8988T (cell line): ENCODE measurements at places on chromosomes 2 and 18.

- DNase-seq = no peak
Observed at GRCh38 chr2:24008672-24009366, 1.1 kb upstream of the MFSD2B start.

- DNase-seq = no peak
Observed at GRCh38 chr2:36369716-36370115, 14.1 kb downstream of the CRIM1 start.

- DNase-seq = no peak
Observed at GRCh38 chr2:215951558-215951957, 61.8 kb downstream of the MREG start.

GRCh38 chr18:64678048-64678447 lies 529.2 kb upstream of the LINC00305 start:
- DNase-seq = no peak

DNA sequence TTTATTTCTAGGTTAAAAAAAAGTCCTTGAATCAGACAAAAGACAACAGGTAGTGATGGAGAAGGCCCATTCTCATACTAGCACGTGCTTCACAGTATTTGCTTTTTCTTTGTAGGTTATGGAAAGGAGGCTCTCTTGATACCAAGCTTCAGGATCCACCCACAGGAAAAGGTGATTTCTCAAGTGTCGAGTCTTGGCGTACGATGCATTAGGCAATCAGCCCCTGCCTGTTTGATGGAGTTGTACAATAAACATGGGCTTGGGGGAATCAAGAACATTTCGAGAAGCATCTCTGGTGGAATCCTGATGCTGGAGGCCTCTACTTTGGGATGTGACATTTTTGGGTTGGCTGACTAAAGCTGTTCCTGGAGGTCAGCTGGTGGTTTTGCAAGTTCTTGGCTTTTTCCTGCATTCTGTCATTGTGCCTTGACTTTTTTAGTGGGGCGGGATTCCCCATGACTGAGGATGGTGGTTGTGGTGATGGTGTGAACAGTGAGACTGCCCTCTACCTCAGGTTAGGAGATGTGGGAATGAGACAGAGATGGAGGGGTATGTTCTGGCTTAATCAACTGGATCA lies 231.5 kb upstream of the SPRED2 start:
- DNase-seq = no peak

DNA sequence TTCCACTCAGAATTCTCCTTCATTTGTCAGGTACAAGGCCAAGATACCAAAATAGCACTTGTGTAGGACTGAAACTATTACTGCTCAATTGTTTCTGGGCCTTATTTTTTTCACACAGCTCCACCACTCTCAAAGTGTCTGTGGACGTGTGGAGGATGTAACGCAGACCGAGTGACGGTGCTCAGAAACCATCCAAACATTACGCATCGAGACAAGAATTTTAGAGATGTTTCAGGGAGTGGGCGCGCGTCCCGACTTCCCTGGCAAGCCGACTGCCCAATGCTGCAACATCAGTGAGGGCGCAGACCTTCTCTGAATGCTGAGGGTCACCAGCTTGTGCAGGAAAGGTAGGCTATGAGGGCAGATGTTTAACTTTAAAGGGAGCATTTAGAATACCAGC lies 108.4 kb downstream of the GATA6 start:
- no peak for DNase-seq

DNA sequence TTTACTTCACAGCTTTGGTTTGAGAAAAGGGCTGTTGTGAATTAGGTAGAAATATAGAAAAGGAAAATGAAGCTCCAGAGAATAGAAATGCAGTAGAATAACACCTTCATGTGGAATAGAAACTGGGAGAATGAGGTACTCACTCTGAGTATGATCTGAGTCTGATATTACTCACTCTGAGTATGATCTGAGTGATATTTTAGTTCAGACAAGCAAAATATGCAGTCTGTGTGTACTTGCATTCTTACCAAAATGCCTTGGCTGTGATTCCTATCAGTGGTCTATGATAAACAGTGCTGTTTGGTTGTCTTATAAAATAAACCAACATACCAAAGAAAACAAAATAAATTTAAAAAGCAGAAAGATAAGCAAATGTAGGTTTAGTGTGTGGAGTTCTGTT lies 487.6 kb downstream of the THSD7B start:
- DNase-seq = no peak

GRCh38 chr18:62285281-62285680 lies 39.8 kb upstream of the TNFRSF11A start:
- DNase-seq = no peak

DNA sequence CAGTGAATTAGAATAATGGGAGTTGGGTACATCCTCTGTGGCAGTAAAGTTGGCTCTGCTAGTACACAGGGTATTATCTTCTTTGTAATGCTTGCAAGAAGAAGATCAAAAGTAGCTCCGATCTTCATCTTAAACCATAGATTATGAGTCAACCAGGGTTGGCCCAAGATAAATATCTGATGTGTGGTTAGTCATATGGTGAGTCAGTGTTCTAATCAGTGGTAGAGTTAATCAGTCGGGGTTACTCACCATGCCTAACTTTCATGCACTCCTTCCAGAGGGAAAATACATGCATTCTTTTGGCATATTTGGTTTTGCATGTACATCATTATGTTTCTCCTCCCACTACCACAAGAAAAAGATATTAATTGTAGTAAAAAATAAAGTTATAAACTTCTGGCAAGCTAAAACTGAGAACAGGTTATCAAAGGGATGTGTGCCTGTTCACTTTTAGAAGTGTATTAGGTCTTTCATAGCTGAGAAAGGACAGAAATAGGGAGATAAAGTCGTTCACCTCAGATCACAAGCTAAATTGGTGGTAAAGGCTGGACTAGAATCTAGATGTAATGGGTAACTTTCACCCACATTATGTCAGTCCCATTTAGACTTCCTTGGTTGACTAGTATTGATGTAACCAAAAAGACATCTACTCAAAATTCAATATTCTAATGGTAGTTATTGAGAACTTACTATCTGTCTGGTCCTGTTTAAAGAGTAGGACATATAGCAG lies 684.4 kb downstream of the IRS1 start:
- no peak for DNase-seq

DNA sequence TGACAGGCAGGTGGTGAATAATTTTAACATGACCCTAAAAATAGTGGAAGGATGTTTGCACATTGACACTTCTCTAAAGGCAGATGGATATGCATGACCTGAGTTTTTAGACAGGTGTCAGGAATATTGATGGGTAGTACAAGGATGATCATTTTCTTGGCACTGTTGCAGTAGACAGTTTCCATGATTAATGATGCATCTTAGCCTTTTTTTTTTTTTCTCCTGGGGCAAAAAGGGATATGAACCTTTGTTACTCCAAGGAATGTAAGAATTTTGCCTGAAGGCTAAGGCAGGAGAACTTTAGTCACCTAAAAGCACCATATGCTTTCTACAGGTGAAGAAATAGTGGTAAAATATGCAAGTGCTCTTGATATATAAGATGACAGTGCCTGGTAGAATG lies 136.3 kb upstream of the CAVIN2 start:
- DNase-seq = no peak

DNA sequence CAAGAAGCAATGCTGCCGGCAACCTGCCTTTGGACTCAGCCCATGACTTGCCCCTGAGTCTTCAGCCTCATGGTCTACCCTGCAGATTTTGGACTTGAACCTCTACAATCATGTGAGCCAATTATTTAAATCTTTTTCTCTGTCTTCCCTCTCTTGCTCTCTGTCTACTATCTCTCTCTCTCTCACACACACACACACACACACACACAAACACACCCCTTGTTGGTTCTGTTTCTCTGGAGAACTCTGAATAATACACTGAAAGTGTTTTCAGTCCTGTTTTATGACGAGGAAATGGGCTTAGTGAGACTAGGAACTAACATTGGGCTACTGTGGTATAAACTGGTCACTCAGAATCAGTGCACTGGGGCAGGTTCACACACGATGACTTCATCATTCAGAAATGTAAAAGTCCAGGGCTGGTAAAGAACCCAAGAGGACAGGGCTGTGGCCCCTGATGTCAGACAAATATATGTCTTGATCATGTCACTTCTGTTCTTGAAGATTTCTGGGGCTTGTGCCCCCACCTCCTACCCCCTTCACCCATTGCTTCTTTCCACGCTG lies 266.1 kb upstream of the SIX2 start:
- DNase-seq = no peak

GRCh38 chr18:12291161-12291560 lies 16.9 kb upstream of the TUBB6 start:
- DNase-seq = no peak

GRCh38 chr18:29084120-29084519 lies 907.2 kb upstream of the CDH2 start:
- DNase-seq = no peak

- no peak for DNase-seq
Observed at GRCh38 chr2:88747990-88748389, 56.5 kb downstream of the RPIA start.

- no peak for DNase-seq
Observed at GRCh38 chr2:46547223-46548102, 68.1 kb downstream of the TMEM247 start.

DNA sequence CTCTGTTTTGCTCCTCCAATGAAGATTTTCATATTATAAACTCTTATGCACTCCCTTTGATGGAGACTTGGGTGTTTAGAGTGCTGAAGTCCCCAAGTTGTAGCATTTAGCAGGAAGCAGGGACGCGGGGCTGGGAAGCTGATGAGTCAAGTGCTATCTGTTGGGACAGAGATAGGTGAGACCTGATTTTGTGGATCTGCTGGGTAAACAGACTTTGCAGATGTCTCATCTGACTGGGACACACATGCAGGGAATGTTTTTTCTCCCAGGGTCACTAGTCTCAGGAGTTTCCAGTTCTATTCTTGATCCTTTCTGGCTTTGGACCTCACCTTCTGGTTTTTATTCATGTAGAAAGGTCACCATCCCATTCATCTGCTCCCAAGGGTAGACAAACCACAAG lies 79.7 kb upstream of the ACAA2 start:
- no peak for DNase-seq

- DNase-seq = no peak
Observed at GRCh38 chr2:27296481-27296880, 11.8 kb downstream of the UCN start.

- no peak for DNase-seq
Observed at GRCh38 chr2:38074764-38075506, 1.0 kb downstream of the CYP1B1 start.

- no peak for DNase-seq
Observed at GRCh38 chr2:7672685-7673071, 755.5 kb downstream of the RNF144A start.

DNA sequence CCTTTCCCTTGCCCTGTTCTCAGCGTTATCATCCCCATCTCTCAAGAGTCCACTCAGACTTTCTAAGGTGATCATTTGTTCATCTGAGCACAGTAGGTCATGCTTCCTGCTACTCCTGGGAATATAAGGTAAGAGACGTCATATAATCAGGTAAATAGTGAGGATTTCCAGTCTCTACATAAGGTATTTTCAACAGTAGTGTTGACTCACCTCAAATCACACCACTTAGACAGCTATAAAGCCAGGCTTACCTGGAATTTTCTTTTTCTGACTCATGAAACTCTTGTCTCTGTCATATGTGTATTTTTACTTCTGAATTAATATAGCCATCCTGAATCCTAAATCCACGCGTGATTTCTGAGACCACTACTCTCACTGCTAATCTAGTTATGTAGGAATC lies 443.2 kb downstream of the ARHGAP15 start:
- DNase-seq = no peak

- no peak for DNase-seq
Observed at GRCh38 chr18:50057009-50057408, 137.9 kb downstream of the MYO5B start.

DNA sequence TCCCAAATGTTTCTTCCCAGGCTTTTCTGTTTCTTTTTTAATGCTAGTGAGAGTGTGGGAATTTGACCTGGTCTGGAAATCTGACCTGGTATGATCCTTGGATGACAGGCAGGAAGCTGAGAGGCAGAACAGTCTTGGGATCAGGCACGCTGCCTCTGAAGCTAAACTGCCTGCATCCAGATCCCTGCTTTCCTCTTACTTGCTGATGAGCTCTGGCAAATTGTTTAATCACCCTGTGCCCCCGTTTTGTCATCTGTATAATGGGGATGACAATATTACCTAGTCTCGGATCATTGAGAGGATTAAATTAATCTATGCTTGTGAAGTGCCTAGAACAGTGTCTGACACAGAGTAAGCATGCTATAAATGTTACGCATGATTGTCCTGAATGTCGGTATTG lies 3.3 kb downstream of the KLHL23 start:
- DNase-seq = no peak

GRCh38 chr18:4597301-4597700 lies 142.2 kb upstream of the DLGAP1 start:
- DNase-seq = no peak

GRCh38 chr2:204909791-204910190 lies 364.5 kb downstream of the PARD3B start:
- DNase-seq = no peak

GRCh38 chr2:194104687-194105086 lies 1552.3 kb upstream of the SLC39A10 start:
- DNase-seq = no peak

DNA sequence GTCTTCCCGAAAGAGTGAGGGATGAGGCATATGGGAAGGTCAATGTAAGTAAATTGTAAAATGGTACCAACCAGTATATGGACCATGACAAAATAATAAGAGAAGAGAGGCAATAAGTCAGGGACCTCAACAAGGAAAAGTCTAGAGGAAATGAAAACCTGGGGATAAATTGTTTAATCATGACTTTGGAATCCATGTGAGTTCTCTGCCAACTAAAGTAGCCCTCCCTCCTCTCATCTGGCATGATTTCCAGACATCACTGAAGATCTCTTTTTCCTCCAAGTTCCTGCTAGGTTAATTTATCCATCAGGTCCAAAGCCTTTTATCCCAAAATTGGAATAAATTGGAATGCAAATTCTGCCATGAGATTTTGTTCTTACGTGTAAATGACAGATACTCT lies 417.9 kb downstream of the NRXN1 start:
- DNase-seq = no peak

DNA sequence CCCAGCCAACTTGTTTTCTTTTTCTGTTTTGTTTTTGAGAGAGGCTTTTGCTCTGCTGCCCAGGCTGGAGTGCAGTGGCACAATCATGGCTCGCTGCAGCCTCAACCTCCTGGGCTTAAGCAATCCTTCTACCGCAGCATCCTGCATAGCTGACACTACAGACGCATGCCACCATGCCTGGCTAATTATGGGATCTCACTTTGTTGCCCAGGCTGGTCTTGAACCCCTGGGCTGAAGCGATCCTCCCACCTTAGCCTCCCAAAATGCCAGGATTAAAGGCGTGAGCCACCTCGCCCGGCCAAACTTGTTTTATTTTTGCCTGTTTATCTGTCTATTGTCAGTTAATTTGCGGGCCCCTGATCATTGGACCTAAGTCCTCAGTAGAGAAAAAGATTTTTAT lies 61.6 kb upstream of the MSH6 start:
- DNase-seq = no peak

DNA sequence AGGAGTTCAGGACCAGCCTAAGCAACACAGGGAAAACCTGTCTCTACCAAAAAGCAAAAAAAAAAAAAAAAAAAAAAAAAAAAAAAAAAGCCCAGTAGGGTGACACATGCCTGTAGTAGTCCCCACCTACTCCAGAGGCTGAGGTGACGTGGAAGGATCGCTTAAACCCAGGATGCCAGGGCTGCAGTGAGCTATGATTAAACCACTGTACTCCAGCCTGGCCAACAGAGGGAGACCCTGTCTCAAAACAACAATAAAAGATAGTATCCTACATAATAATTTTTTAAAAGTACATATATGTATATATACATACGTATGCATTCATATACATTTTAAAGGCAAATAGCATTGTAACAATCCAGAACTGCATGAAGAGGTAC lies 51.7 kb downstream of the SOS1 start:
- no peak for DNase-seq

- DNase-seq = no peak
Observed at GRCh38 chr2:157418239-157418641, 25.6 kb downstream of the CYTIP start.

GRCh38 chr2:175468431-175469098 lies 287.1 kb upstream of the ATP5MC3 start:
- DNase-seq = no peak
